ENCODE measurements at places on chromosomes 1 and 21.

DNA sequence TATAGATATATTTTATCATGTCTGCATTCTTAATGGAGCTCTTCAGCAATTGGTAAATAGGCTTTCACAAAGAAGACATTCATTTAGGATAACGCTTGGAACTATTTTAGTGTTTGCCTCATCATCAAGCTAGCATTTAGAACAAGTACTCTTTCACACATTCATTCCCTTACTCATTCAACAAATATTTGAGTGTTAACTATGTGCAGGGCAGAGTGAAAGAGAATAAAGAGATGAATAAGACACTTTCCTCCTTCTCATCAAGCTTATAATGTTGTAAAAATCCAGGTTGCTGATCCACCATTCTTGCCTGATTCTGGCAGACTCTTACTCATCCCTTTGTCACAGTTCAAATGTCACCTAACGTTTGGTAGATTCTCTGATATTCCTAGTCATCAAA, 386.3 kb upstream of the BEND5 start:
- no peak for DNase-seq

GRCh38 chr1:231549733-231550447, 21.4 kb downstream of the TSNAX start:
- no peak for DNase-seq

DNA sequence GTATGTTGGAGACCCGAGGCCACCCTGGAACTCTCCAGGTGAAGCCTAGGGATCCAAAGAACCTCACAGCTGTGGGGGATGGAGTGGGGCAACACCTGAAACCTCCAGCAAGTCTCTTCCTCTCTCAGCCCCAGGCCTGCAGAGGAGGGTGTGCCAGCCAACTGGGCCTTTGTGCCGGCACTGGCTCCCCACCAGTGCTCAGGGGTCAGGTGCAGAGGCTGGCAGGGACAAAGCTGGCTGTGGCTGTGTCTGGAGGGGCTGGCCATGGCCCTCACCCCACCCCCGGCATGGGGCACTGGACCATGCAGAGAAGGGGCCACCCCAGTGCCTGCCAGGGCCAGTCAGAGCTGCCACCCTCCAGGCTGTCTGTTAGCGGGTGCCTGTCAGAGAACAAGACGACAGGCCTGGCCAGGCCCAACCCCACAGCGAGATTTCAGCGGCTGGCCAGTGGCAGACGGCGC, 3.9 kb downstream of the COL18A1 start:
- no peak for DNase-seq

DNA sequence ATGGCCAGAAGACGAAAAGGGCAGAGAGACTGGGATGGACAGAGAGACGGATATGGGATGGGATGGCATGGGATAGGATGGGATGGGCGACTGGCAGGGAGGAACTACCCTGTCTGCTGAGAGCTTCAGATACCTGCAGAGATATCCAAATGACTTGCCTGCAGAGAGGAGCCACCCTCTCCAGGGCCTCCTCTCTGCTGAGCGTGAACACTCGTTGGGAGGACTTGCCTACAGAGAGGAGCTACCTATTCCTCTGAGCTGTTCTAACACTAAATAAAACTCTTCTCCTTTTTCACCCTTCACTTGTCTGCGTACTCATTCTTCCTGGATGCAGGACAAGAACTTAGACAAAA, 67.1 kb upstream of the LRRN2 start:
- no peak for DNase-seq

- DNase-seq, result no peak
Observed at GRCh38 chr1:113021430-113022085, 51.4 kb upstream of the LRIG2 start.

DNA sequence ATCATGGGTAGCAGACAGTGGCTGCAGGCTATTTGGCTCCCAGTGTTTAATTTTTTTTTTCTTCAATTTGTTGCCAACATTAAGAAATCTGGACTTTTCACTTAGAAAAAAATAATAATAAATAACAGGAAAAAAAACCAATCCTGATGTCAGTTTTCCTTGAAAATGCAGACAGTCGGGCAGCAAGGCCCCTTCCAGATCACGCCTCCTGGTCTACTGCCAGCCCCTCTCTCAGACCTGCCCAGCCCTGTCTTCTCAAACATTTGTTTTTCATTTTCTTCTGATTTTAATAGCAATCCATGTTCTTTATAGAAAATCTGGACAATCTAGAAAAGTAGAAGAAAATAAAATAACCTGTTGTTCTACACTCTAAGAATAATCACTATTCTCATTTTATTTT, 15.5 kb downstream of the IFNGR2 start:
- no peak for DNase-seq

GRCh38 chr1:49626472-49626871, 397.3 kb downstream of the AGBL4 start:
- no peak for DNase-seq

- DNase-seq, result no peak
Observed at GRCh38 chr1:1115136-1115785, 628 bp downstream of the C1orf159 start.

GRCh38 chr1:27931759-27932158, 3.0 kb upstream of the SMPDL3B start:
- no peak for DNase-seq

GRCh38 chr1:167797015-167797414, 75.2 kb downstream of the MPZL1 start:
- no peak for DNase-seq

DNA sequence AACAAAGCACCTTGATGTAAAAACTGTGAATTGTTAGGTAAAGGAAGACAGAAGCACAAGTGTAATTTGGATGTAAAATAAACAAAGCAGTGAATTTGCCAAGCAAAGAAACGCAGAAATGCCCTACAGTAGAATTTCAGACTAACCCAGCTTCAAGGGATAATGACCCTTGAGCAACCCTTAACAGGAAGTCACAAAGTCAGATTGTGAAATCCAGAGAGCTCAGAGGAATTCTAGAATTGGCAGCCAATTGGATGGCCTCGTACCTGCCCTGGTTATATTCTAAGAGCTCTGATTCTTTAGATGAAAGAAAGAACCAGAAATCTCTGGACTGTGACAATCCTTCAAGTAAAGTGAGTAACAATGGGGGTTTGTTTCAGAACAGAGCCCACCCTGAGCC, 152.7 kb upstream of the CHRM3 start:
- DNase-seq, result no peak

- no peak for DNase-seq
Observed at GRCh38 chr1:208074353-208074752, 163.4 kb upstream of the CD34 start.

DNA sequence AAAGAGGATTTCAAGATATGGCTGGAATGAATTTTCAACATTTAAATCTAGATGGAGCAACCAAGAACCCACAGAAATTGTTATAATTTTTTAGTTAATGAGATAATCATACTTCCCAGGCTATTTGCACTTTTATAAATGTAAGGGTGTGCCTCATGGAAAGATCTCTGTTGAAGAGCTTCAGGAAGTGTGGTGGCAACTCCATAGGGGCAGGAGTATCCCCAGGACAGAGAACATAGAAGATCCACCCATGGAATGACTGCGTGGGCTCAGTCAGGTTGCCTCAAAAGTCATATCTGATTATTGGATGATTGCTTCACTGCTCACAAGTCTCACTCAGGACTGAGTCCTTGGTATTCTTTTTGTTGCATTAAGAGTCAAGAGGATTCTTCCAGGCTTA, 167.4 kb upstream of the KIAA0040 start:
- DNase-seq, result no peak

DNA sequence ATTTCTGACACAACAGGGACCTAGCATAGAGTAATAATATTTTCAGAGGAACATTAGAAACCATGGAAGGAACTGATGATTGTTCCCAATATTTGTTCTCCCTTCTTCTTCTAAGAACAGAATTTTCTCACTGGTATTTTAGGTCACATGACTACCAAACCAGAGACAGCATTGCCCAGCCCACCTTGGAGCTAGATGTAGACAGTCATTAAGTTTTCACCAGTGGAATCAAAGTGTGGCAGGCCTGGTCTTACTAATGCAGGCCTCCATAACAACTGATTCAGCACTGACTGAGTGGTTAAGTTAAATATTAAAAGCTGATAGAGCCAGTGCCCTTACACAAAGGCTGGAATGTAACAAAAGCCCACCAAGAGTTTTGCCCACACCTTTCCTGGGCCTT, 244.4 kb downstream of the ZNF648 start:
- no peak for DNase-seq

DNA sequence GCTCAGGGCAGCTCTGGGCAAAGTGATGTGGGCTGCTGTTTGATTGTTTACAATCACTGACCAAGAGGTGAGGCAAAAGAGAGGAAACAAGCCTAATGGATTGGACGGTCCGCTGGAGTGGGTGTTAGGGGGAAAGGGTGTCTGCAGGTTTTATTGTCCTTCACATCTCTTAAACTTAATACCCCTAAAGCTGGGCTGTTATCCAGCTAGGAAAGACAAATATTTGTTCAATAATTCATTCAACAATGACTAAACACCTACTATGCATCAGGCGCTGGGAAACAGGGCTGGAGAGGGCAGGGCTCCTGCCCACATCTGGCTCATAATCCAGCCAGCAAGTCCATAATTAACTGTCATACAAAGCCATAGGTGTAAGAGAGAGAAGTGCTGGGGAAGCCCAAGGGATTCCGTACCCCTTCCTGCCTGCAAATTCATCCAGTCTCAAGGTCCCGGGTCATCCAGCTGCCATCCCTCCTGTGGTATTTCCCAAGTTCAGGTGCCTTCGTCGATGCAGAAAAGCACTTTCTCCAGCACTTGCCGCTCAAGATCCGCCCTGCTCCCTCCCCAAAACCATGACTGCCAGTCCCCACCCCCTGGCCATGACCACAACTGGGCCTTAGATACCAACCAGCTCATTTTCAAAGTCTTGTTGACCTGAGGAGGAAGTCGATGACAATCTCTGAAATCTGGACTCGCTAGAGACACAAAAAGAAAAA, 10.7 kb downstream of the TMEM63A start:
- no peak for DNase-seq

DNA sequence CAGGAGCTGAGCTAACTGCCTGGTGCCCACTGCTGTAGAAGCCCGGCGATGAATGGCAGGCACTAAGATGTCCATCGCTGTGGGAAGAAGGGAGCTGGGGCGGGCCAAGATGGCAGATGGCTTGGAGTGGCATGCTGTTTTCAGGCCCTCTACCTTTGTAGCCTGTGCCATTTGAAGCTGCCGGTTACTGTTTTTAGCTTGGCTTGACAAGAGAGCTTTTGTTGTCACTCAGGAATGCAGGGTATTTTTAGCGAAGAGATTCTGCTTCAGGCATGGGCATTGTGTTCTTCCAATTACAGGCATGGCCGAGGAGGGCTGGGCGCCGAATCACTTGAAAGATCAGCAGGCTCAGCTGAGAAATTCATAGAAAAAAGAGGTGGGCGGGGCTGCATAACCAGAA, 348.7 kb downstream of the RPS6KC1 start:
- DNase-seq, result no peak

DNA sequence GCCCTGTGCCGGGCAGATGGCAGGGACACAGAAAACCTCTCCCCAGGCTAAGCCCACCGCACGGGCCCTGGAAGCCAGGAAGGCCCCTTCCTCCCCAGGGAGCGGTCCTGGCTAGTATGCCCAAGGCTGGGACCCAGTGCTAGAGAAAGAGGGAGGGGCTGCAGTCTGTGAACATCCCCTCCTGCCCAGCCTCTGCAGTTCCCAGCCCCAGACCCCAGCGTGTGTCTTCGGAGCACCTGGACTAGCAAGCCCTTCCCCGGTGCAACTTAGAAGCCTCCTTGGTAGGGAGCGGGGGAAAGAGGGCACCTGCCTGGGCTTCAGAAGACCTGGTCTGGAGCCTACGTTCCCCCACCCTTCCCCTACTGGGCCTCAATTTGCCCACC, 2.1 kb downstream of the PLEKHG5 start:
- no peak for DNase-seq

DNA sequence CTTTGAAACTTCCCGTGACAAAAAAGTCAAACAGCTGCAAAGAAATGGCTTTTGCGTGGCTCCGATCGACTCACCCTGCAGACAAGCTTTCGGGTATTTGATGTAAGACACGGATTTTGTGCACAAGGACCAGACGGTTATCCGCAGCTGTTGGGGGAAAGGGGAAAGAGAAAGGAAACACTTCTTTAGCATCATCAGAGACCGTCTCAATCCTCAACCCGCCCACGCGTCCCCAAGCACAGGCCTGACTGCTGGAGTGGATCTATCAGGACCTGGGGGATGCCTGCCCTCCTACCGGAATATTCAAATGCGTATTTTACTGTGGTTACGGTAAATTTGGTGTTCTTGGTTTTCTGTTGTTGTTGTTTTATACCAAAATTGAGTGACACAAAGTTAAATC, 11.2 kb downstream of the WRAP73 start:
- DNase-seq, result no peak

- no peak for DNase-seq
Observed at GRCh38 chr1:92342401-92342800, 43.5 kb downstream of the RPAP2 start.

DNA sequence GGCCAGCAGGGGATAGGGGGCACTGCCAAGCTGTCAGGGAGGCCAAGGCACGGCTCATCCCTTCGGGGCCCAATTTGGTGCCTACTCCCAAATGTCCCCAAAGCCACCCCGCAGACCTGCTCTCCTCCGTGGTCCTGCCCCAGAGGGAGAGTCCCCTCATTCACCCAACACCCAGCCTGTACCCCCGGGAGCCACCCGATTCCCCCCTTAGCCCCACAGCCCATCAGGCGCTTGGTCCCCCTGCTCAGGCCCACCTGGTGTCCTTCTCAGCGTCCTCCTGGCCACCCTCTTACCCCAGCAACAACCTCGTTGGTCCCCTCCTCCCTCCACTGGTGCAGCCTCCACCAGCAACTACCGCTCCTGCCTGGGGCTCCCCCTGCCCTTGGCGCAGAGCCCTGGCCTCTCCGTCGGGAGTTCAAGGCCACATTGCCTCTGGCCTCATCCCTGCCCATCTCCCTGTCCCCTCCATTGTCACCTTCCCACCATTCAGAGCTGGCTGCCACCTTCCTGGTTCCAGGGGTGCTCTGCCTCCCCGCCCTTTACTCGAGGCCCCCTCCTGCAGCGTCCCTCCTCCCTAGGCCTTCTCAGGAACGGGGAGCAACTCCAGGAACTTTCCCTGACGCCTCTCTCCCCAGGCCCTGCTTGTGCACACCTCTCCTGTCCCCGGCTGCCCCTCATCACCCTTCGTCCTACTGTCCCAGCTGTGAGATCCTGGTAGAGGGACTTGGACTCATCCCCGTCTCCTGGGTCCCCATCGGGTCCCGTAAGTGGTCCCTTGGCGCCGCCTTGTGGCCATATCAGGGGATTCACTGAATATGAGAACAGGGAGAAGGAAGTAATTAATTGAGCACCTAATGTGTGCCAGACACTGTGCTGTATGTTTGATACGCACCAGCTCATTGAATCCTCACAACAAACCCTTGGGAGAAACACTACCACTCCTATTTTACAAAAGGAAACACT, 73.9 kb downstream of the RAP1GAP start:
- DNase-seq, result peak; percentile 63

GRCh38 chr1:209854196-209854595, 26.4 kb downstream of the UTP25 start:
- no peak for DNase-seq

DNA sequence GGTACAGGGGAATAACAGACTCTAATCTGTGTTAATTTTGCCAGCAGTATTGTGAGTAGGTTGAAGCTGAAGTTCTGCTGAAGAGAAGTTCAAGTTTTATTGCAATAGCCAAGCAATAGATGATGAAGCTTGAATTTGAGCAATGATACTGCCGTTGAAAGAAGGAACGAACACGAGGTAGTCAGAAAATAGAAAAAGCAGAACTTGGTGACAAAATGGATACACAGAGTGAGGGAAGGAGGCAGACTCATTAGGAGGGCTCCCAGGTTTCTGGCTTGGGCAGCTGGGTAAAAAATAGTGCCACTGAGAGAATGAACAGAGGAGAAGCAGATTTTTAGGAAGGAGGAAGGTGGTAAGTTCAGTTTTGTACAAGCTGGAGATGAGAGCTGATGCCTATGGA, 22.3 kb upstream of the AGO1 start:
- DNase-seq, result no peak

GRCh38 chr1:96763514-96763913, 41.9 kb downstream of the PTBP2 start:
- no peak for DNase-seq
